Esophagus mucosa (tissue), 1 donor: ENCODE measurements at places on chromosomes 2 and 18. TPM values are rescaled to one million over a fixed set of nuclear protein-coding genes. Genes with fewer than 3 reads are reported as not detected.

LYPD1 gene
- 1.6 TPM for total RNA-seq

STEAP3 gene
- total RNA-seq = 11.6 TPM

SLC4A5 gene
- 0.56 TPM for total RNA-seq

GRCh38 chr2:75587954-75588587 is 27.3 kb upstream of the EVA1A start:
- no peak for ATAC-seq

DNA sequence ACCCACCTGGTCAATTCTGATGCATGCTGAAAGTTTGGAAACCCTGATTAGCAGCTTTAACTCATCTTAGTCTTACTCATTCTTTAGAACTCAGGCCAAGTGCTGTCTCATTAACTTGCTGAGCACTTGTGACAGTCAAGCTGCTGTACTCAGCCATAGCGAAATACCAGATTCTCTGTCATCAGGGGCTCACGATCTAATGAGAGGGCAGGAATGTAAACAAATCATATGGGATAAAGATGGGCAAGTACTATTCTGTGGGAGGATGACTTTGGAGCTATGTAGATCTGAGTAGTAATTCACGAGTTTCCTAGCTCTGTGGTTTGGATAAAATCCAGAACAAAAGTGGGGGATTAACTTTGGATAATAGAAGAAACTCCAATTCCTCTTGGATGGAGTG is 376.6 kb downstream of the HRH4 start:
- no peak for ATAC-seq

GRCh38 chr18:48771641-48772375 is 179.0 kb downstream of the SMAD7 start:
- peak; percentile 61 for ATAC-seq

DNA sequence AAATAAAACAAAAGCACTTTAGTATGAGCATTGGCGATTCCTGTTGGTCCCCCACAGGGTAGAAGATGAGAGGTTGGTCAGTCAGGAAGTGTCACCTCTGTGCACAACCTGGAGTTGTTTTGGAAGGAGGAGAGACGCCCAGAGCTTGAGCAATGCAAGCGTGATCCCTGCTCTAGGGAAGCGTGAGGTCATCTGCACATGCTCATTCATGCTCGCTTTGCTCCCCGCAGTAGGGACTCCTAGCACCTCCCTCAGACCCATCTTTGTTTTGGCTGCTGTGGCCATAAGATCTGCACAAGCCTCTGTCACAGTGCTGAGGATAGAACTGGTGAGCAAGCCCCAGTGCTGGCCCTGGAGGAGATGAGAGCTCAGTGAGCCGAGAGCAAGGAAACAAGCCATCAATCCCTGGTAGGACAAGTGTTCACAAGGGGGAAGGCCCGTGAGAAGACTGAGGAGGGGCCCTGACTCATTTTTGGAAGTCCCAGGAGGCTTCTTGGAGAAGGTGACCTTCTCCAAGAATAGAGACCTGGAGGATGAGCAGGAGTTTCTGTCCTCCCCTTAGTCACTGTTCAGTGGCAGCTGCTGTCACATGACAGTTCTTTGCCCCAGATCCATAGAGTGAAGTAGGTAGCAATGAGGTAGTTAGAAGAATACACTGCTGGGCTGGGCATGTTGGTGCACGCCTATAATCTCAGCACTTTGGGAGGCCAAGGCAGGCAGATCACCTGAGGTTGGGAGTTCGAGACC is 13.3 kb upstream of the ATP8B1 start:
- peak; percentile 82 for ATAC-seq

DNA sequence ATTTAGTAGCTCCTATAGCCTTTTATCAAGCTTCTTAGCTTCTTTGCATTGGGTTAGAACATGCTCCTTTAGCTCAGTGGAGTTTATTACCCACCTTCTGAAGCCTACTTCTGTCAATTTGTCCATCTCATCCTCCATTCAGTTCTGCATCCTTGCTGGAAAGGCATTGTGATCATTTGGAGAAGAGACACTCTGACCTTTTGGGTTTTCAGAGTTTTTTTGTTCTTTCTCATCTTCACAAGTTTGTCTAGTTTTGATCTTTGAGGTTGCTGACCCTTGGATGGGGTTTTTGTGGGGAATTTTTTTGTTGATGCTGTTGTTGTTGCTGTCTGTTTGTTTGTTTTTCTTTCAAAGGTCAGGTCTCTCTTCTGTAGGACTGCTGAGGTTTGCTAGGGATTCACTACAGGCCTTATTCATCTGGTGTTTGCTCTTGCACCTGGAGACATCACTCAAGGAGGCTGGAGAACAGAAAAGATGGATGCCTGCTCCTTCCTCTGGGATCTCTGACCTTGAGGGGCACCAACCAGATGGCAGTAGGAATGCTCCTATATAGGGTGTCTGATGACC is 13.9 kb upstream of the TANK start:
- no peak for ATAC-seq

DNA sequence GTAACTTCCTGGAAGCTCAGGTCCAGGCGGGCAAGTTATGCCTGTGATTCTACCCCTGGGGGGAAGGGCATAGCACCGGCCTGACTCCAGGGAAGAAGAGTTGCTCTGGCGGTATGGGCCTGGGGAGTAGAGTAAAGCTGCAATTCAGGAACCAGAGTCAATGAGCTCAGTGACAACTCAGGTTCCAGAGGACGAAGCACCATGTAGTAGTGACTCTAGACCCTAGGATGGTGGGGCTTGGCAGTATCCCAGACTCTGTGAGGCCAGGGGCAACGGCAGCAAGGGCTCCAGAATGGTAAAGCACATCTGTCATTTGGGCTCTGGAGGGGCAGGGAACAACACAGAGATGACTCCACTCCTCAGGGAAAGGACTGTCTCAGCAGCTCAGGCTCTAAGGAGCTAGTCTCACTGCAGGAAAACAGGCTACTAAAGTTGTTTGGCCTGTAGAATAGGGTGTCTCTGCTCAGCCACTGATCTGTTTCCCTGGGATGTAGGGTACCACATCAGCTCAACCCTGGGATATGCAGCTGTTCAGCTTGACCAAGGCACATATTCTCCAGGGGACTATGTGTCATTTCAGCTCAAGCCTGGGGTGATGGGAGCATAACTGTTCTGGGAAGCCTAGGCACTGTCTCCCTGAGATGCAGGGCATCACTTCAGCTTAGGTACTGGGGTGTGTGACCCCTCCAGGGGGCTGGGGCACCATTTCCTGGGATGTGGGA is 36.2 kb upstream of the RHOB start:
- peak; percentile 21 for ATAC-seq

GRCh38 chr2:84902526-84902925 is 2.9 kb upstream of the TMSB10 start:
- ATAC-seq = no peak

DNA sequence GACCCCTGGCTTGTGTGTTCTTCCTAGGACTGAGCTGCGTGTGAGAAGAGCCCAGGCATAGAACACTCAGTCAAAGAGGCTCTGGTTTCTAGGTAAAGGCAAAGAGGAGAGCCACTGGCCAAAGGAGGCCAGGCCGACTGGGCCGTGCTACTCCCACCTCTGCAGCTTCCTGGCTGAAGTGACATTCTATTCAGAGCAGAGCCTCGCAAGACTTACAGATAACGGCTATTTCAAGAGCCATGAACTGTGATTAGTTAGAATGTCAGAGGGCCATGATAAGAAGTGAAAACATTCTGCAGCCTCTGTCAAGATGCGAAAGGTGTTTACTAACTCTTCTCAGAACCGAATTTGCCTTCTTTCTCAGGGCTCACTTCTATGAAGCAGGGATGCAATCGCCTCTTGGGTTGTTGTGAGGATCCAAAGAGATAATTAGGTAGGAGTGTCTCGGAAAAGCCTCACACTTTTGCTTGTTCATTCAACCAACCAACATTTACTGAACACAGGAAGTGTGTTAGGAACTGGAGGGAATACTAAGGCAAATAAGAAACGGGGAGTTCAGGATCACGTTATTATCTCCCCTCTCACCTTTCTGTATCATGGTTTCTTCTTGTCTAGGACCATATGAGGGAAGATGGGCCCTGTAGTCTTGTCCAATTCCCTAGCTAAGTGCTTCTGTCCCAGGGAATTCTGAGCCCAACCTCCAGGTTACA is 3.4 kb upstream of the DNAJC5G start:
- no peak for ATAC-seq
